ENCODE measurements at places on chromosomes 3 and 15.

- no peak for ATAC-seq
Measured at GRCh38 chr3:22121068-22121701, 370.2 kb upstream of the ZNF385D start.

- ATAC-seq: no peak
Measured at GRCh38 chr3:122247825-122248185, 64.3 kb downstream of the CASR start.

GRCh38 chr3:156751461-156752025 lies 74.6 kb upstream of the LEKR1 start:
- ATAC-seq: peak; percentile 81

DNA sequence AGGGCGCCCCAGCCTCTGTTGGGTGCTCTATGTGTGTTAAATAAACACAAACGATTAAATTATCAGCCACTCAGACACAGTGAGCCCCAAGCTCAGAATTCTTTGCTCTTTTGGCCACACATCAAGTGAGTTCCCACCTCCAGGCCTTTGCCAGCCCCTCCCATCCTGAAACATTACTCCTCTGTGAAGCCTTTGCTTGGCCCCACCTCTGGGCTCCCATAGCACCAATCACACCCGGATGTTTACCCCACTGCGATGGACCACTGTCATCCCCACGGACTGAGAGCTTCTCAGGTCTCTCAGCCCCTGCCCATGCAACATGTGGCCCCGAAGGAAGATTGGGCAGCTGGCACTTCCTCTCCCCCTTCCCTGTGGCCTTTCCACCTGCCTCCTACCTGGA lies 85.1 kb downstream of the NUP210 start:
- no peak for ATAC-seq

GRCh38 chr3:82973791-82974190 lies 1212.3 kb upstream of the GBE1 start:
- ATAC-seq: no peak

GRCh38 chr3:48092270-48092669 lies 76.1 kb upstream of the MAP4 start:
- no peak for ATAC-seq

- no peak for ATAC-seq
Measured at GRCh38 chr3:102687851-102688555, 253.2 kb downstream of the ZPLD1 start.

DNA sequence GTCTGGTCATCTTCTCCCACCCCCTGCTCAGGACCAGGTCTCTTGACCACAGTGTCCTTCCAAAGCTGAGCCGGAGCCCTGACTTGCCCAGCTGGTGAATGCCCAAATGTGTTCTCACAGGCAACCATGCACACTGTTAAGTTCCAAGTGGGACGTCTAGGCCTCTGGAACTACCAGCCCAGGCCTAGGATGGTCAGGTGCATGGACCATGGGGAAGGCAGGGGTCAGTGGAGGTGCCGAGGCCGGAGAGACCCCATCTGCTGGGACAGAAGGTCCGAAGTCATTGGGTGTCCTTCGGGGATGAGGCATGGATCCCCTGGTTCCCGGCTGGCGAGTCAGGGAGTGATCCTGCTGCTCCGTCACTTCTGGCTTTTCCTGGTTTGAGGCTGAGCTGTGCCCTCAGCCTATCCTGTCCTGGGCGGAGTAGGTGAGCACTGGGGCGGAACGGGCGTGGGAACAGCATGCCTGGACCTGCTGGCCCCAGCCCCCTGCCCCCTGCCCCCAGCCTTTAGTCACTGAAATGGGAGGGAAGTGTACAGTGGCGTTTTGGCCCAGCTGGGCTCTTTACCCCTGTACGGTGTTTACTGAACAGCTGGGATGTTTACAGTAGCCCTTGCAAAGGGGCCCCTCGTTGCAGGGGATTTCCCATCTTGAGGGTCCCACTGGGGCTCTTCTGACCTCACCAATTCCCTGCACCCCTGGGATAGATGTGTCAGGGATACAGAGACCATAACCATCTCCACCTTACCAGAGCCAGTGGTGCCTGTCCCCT lies 12.1 kb downstream of the SEMA3F start:
- no peak for ATAC-seq

- no peak for ATAC-seq
Measured at GRCh38 chr3:156581033-156581432, 26.1 kb upstream of the SSR3 start.

Measured in SK-N-SH treated with all-trans-retinoic acid at 6 μM for 48 hours (cell line).